ENCODE measurements at places on chromosomes 11 and 22.

DNA sequence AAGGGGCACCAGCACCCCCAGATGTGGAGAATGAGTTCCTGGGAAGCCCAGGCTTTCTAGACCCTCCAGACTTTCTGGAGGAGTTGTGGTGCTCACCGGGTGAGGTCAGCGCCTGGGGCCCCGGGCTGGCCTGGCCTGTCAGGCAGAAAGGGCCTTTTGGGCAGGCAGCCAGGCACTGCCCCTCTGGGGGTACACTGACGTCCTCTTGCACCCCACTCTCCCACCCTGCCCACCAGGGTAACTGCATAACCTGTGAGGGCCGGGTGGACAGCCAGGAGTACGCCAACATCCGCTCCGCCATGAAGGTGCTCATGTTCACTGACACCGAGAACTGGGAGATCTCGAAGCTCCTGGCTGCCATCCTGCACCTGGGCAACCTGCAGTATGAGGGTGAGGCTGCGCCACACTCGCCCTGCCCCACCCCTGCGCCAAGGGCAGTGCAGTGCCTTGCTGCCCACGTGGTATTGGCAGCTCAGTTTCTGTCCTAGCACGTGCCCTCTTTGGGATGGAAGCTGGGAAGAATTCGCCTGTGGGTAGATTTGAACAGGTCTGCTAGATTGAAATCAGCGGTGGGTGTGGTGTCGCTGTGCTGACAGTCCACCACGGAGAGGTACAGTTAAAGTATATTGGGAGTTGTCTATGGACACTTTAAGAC lies 30.1 kb downstream of the MYO7A start:
- no peak for DNase-seq

DNA sequence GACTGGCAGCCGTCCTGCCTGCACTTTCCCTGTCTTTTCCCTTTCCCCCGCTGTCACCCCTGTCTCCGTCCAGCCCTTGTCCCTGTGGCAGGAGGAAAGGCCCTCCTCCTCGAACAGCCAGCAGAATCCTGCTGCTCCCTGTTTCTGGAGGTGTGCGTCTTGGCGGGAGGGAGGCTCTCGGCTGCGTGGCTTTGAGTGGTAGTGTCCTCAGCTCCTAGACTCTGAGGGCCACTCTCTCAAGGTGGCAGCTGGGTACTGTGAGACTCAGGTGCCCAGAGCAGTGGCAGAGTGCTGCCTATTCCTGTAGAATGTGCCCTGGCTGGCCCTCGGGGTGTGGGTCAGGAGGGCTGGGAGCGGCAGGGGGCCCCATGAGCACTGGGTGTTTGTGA lies 9.1 kb upstream of the RANBP1 start:
- no peak for DNase-seq

GRCh38 chr22:30398685-30399680 lies 2.2 kb downstream of the SEC14L2 start:
- no peak for DNase-seq

GRCh38 chr11:62669420-62670161 lies 1.9 kb upstream of the UQCC3 start:
- no peak for DNase-seq

DNA sequence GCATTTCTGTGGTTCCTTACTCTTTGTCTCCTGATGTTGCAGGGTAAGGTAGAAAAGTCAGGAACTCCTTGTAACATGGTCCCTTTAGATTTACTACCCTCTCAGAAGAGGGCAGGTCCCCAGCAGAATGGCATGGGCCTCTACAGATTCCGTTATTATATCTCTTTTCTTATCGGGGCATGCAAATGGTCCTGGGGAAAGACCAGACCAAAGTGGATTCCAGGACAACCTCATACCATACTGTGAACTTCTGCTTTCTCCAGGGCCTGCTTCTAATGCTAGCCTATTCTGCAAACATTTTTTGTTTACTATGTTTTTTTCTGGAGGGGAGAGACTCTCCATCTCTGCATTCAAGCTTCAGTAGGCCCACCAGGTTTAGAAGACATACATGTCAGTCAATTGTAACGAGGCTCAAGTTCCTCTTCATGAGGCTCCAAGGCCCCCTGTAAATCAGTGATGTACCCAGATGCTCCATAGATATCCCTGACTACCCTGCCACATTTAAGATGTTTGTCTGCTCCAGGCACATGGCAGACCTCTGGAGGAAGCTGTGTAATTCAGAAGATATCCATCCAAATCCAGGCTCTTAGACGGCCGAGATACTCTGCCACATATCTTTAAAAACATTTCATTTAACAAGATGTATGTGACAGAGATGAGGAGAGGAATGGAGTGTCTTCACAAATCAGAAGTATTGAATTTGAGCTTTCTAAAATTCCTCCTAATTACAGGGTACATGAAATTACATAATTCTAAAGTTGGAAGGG lies 8.5 kb upstream of the ME3 start:
- no peak for DNase-seq

GRCh38 chr11:6225896-6226295 lies 8.5 kb downstream of the FHIP1B start:
- DNase-seq = no peak

DNA sequence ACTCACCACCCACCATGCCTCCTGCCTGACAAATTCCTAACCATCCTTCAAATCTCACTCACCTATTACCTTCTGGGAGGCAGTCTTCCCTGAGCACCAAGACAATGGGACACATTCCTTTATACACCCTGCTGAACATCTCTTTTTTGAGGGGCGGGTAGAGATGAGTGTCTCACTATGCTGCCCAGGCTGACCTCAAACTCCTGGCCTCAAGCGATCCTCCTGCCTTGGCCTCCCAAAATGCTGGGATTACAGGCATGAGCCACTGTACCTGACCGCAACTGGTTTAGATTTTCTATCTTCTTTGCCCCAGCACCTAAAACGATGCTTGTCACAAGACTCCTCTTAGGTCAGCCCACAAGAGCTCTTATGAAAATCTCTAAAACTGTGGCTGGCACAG lies 7.1 kb downstream of the TIMM10 start:
- no peak for DNase-seq

DNA sequence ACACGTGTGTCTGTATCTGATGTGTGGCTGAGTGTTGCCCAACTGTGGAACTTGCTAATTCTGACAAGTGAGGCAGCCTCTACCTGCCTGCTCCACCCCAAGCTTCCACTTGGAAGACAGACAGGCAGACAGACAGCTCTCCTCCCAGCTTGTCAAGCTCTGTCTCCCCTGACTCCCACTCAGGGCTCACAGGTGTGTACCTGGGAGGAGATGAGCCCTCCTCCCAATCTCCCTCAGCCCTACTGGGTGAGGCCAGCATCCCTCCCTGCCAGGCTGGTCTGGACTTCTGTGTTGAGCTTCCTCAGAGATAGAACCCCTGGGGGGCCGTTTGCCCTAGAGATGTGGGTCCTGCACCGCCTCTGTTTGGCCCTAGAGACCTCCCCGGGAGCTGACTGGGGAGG lies 1.0 kb upstream of the CHRM1 start:
- no peak for DNase-seq

DNA sequence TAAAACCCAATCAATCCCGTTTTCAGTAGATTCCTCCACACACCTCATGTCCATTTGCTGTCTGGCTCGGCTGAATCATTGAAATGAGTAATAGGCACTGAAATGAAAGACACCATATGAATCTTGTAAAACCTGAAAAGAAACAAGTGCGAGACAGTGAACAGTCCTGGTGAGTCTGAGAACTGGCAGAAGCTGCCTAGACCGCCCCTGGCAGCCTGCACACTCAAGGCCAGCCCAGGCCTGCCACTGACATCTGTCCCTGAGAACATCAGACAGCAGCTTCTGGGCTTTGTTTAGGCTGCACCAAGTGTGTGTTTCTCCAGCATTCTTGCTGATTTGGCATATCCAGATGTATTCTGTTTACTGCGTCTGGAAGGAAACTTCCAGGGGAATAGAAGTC lies 44.8 kb downstream of the ENDOD1 start:
- no peak for DNase-seq

DNA sequence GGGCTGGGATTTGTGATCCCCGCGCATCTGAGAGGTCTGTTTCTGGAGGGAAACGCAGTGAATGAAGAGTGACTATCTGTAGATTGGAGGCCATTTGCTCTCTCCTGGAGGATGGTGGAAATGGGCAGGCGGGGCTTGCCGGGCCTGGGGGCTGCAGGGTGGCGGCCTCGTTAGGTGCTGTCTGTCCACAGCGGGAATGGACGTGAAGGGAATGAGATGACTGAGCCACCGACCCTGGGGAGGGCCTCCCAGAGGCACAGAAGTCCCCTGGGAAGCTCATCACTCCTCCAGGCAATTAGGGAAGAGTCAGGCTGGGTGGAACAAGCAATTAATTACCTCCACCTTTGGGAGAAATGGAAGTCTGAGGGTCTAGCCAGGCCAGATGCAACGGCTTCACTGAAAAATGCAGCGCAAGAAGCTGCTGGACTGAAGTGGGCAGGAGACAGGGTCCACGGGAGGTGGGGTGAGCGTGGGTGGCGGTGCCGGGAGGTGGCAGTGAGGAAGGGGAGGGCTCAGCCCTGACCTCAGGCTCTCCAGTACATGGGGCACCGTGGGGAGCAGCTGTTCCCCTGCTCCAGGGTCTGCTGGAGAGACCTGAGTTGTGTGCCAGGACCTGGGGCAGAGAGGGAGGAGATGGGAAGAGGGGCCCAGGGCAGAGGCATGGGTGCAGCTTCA lies 524.5 kb downstream of the BRD1 start:
- DNase-seq = no peak

- no peak for DNase-seq
These were observed 32.9 kb downstream of the RBFOX2 start for GRCh38 chr22:35995772-35996171.

GRCh38 chr11:95599959-95600586 lies 189.5 kb downstream of the FAM76B start:
- DNase-seq = no peak

GRCh38 chr22:31628969-31629708 lies 32.9 kb downstream of the PISD start:
- DNase-seq = no peak

GRCh38 chr11:15867871-15868270 lies 488.5 kb downstream of the SOX6 start:
- DNase-seq = no peak

GRCh38 chr11:118435290-118435892 lies 901 bp upstream of the KMT2A start:
- peak; percentile 61 for DNase-seq

DNA sequence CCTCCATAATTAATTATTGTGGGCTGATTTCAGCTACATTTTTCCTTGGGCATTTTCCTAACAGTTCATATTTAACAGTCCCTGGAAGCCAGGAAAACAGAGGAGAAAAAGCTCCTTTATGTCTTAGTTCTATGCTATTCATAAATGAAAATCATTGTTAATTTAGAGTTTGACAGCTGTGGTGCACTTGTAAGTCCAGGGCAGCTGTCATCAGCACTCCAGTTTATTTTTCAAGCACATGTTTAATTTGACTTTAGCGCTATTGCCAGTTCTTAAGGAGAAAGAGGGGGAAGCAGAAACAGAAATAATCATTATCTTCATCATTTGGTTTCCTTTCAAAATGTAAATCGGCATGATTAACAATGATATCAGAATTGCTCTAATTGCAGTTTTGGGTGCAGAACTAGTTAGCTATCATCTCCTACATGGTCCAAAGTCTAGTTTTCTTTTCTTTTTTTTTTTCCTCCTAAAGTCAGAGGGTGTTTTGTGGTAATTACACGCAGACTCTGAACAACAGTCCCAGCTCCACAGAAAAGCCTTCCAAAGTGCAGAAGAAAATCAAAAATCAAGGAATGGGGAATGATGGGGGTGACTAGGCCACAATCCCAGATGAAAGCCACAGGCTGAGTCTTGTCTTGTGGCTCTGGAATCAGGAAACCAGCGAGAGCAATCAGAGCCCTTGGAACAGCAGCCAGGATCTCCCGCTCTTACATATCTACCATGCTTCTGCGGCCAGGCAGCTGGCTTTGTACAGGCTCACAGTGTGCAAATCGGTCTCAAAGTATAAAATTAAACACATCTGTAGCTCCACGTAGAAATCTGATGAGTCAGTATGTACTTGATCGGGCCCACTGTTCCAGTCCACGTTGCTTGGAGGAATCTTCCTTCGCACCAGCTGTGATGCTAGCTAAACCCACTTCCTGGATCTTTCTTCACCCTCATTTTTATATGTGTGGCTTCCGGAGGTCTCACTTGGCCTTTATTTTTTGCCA lies 91.9 kb downstream of the SPON1 start:
- DNase-seq = no peak

DNA sequence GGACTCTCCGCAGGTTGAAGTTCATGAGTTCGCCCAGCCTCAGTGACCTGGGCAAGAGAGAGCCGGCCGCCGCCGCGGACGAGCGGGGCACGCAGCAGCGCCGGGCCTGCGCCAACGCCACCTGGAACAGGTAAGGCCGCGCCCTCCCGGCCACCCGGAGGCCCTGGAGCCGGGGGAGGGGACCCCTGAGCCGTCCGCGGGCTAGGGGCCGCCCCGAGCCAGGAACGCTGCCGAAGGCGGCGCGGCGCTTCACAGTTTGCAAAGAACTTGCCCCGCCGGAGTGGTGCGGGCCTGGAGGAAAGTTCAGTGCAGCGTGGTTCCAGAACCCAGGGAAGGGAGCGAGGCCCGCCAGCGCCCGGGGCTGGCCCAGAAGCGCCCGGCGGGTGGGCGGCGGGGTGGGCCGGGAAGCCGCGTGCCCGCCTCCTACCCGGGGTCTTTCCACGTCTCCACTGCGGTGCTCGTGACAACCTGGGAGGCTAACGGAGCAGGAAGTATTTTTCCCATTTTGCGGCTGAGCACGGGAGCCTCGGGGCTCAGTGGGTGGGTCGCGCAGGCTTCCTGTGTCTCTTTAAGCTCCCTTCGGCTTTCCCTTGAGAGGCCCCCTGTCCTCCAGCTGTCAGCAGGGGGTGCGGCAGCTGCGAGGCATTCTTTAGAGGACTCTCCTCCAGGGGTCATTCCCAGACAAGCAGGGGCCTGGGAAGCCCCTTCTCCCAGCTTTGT lies 635 bp downstream of the PRR5 start:
- DNase-seq = no peak

- DNase-seq = no peak
These were observed 17.2 kb downstream of the MPPED2 start for GRCh38 chr11:30568931-30569330.

GRCh38 chr22:29030016-29030617 lies 31.5 kb downstream of the C22orf31 start:
- DNase-seq = no peak
